GM13977 (cell line): ENCODE measurements at places on chromosomes 12 and 14.

DNA sequence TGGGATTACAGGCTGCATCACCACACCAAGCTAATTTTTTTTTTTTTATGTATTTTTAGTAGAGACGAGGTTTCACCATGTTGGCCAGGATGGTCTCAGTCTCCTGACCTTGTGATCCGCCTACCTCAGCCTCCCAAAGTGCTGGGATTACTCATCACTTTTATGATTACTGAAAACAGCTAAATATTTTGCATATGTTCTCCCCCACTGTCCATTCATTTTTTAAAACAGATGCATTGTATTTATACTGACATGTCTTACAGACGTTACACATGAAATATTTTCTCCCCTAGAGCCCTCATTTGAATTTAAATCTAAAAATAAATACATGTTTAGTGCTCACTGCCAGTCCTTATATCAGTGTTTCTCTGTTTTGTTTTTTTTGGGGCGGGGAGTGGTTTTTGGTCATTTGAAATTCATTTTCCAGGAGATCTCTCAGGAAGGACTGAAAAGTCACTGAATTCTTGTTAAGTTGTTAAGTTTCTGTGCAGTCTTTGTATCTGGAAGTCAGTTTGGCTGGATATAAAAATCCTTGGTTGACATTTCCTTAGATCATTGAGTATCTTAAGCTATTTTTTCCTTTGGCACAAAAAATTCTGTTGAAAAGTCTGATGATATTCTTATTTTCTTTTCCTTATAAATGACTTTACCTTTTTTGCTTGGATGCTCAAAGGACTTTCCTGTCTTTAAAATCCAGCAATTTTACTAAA lies 9.4 kb downstream of the FBXO21 start:
- no peak for DNase-seq

DNA sequence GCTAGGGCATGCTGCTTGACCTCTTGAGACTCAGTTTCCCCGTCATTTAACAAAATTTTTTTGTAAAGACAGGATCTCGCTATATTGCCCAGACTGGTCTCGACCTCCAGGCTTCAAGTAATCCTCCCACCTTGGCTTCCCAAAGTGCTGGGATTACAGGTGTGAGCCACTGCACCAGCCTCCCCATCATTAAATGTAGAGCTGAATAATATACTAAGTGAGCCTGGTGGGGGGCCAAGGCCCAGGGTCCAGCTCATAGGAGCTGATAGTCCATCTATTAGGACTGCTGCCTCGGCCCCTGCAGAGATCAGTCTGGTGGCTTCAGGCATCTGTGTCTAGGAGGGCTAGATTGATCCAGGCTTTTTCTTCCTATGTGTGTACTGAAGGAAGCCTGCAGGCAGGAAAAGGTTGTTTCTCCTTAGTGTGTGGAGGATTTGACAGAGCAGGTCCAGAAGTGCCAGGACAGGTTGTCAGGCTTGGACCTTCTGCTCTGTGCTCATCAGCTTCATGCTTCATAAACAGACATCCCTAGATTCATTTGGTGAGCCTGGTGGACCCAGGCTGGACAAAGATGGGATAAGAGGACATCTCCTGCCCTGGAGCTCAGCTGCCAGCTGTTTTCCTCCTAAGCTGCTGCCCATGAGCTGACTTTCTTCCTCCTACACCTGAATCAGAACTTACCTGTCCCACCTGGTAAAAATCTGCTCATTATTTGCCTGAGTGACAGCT lies 135.4 kb downstream of the ZFP36L1 start:
- no peak for DNase-seq

- DNase-seq = no peak
These were observed 17.0 kb upstream of the BCL7A start for GRCh38 chr12:122004633-122005071.

GRCh38 chr14:67704484-67705089 lies 2.9 kb downstream of the RDH12 start:
- DNase-seq = peak; percentile 65

GRCh38 chr14:22919601-22919921 lies 612 bp upstream of the RBM23 start:
- no peak for DNase-seq

DNA sequence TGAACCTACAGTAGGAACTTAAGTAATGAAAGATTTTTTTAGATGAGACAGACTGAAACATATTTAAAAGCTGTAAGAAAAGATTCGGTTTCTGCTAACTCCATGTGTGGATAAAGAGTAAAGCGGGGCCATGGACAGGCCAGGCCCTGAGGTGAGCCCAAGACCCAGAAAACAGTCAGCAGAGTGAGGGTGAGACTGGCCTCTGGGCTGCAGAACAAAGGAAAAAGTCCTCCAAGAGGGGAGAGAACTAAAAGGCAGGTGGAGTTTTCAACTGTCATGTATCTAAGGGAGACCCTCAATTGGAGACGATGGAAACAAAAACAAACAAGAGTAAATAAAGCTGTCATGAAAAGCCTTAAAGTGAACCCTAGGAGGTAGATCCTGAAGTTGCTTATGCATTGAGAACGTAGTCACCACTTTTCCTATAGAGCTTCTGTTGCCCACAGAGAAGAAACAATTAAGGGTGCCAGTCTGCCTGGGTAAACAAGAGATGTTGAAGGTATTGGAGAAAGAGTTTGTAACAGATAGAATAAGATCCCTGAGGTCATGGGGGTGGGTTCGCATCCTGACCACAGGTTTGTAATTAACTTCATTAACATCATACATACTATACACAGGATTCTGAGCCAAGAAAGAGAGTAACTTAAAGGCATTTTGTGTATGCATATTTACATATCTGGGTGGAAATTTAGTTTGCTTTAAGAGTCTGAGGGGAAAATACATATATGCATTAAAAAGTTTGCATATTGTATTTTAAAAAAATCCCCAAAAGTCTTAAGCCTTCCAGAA lies 268.7 kb upstream of the PDE3A start:
- DNase-seq = no peak

DNA sequence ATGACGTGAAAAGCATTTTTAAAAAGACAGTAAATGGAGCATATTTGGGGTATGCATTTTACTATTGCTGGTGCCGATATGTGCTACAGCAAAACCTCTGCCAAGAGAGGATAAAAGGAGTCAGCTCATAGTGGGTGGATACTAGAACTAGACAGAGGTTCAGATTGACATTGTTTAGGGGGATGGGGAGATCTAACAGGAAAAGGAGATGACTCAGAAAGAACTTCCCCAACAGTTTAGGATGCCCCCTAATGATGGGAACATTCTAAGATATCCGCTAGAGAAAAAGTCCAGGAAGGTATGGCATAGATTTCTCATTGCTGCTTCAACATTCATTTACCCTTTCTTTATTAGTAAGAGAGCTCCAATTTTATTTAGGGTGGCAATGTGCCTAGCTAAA lies 110.5 kb upstream of the CLEC14A start:
- no peak for DNase-seq

GRCh38 chr14:96275177-96276112 lies 19.4 kb downstream of the BDKRB1 start:
- peak; percentile 80 for DNase-seq

DNA sequence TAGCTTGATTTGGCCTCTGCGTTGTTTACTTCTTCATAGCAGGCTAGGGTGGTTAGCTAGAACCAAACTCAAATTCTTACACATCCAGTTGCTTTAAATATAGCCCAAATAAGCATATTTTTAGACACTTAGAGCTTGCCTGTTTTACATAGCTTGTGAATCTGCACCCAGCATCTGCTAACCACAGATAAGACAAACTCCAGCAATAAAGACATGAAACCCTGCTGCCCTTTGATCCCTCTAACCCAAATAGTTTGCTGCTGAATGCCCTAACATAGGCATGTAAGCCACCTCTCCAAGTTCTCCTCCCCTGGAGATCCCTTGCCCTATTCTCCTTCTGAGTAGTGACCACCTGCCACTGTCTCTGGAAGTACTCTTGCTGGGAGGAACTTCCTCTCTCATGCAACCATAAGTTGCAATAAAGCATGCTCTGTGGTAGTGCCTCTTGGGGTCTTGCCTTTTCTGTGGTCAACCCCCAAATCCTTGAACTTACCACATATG lies 185.6 kb downstream of the TMEM117 start:
- peak; percentile 12 for DNase-seq

DNA sequence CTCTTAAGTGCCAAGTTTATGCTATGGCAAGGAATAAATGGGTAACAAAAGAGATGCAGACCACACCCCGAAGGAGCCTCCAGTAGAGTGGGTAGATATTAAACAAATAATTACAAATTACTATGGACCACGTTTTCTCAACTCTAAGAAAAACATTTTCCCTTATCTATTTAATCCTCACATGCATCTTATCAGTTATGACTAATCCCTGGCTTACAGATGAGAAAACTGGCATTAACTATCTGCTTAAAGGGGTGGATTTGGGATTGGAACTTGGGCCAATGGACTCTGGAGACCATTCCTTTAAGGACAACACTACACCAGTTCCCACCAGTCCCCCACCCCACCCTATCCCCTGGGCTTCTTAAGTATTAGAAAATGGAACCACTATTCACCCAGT lies 26.3 kb downstream of the PPM1H start:
- DNase-seq = no peak

- DNase-seq = no peak
These were observed 215.4 kb downstream of the FOXN3 start for GRCh38 chr14:89201645-89202044.

- DNase-seq = no peak
These were observed 52.8 kb upstream of the LHX5 start for GRCh38 chr12:113524495-113524894.

GRCh38 chr14:77105145-77105939 lies 7.3 kb downstream of the CIPC start:
- DNase-seq = no peak

GRCh38 chr14:92040431-92041051 lies 682 bp upstream of the TRIP11 start:
- DNase-seq = peak; percentile 38

DNA sequence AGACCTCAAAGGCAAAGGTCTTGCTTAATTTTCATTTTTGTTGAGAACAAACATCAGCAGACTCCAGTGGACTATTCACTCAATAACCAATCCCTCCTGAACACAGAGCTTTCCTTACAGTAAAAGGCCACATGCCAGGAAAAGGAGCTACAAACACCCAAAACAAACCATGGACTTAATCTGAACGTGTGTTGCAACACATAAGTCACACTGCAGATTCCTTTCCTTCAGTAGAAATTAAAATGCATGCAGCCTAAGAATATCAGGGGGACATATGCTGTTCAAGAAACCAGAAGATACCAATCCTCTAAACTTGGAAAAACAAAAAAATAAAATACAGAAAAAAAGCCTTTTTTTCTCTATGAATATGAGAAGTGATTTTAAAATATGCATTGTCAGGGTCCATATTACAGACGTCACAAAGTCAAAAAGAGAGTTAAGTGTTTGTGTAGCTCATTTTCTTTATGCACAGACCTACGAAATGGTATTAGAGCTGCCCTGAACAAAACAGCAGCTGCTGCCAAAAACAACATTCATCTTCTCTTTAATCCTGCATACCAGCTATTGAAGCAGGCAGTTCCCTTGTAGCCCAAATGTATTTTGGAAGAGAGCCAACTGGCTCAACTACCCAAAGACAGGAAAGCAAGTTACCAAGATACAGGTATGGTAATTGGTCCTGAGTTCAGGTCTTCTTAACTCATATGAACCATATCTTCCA lies 26.2 kb downstream of the KITLG start:
- DNase-seq = no peak
